Posterior vena cava (tissue), 2 donors: ENCODE measurements at places on chromosomes 3 and 15. TPM values are rescaled to one million over a fixed set of nuclear protein-coding genes. Genes with fewer than 3 reads are reported as not detected.

The MELTF gene
- total RNA-seq = 12.1 TPM

GRCh38 chr15:75198560-75199356 is 2.9 kb upstream of the C15orf39 start:
- DNase-seq = no peak

GRCh38 chr3:32978331-32978730 is 26.9 kb downstream of the CCR4 start:
- DNase-seq = peak; percentile 1

DNA sequence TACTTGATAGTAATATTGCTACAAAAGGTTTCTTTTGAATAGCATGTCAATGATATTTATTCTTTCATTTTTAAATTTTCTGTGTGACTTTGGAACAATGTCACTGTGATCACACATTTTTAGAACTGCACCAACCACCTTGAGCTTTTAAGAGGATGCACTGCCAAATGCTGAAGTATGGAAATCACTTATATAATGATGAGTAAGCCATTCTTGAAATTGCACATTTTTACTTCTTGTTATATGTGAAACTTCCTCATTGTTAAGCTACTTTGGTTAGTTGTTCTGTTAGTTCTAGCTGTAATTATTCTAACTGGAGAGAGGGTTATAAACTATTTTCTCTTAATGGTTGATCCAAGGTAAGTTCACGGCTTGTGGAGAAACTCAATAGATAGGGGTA is 547.5 kb downstream of the ZIC1 start:
- DNase-seq = no peak

GRCh38 chr15:68668926-68669600 is 90.3 kb downstream of the CORO2B start:
- no peak for DNase-seq

The CHAC1 gene
- total RNA-seq = 3.9 TPM

The LRIG1 gene
- total RNA-seq = 55.7 TPM

DNA sequence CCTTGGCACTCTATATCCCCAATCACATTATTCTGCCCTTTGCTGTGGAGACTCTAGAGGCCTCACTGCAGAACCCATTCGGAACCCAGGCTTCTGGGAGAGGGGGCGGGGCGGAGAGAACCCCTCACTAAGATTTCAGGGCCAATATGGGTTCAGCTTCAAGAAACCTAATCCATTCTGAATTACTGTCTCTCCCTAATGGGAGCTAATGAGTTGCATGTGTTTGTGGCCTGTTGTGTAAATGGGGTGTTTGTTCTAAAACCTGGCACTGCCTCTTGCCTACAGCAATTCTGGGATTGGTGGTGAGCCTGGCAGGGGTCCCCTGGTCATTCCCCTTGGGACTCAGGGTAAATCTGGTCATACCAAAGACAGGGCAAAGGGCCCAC is 605 bp upstream of the RASL12 start:
- DNase-seq = no peak
